ENCODE measurements at places on chromosomes 7 and 10.

DNA sequence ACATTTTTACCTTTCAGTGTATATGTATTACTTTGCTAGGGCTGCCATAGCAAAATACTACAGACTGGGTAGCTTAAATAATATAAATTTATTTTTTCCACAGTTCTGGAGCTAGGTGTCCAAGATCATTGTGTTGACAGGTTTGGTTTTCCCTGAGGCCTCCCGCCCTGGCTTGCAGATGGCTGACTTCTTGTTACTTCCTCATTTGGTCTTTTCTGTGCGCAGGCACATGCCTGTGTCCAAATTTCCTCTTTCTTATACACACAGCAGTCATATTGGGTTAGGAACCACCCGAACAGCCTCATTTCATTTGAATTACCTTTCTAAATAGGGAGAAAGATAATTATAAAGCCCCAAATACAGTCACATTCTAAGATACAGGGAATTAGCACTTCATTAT, 521.6 kb upstream of the SORCS1 start:
- no peak for DNase-seq

GRCh38 chr7:103989200-103989784, at the start of gene RELN:
Gene RELN (minus strand): TSS chr7:103989658. CDS start chr7:103989356, 302 bp downstream.
- DNase-seq: no peak

DNA sequence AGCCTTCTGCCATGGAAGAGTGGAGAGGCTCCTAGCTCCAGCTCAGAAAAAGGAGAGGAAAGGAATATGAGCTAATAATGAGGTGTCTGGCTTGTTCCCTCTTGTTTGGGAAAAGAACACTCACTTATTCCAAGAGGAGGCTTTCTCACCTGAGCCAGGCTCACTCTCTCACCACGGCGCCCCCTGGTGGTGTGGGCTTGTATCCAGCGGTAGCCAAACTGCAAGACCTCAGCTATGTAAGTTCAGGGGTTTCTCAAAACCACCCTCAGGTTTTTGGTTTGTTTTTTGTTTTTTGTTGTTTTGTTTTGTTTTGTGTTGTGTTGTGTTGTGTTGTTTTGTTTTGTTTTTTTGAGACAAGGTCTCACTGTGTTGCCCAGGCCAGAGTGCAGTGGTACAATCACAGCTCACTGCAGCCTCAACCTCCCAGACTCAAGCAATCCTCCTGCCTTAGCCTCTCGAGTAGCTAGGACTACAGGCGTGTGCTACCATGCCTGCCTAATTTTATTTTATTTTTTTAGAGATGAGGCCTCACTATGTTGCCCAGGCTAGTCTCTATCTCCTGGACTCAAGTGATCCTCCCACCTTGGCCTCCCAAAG, 124.0 kb downstream of the TMEM130 start:
- DNase-seq: peak; percentile 42

- DNase-seq: no peak
These were observed 33.6 kb downstream of the THNSL1 start for GRCh38 chr10:25049966-25050365.

GRCh38 chr10:101507828-101508227, 80.2 kb downstream of the POLL start:
- DNase-seq: no peak

DNA sequence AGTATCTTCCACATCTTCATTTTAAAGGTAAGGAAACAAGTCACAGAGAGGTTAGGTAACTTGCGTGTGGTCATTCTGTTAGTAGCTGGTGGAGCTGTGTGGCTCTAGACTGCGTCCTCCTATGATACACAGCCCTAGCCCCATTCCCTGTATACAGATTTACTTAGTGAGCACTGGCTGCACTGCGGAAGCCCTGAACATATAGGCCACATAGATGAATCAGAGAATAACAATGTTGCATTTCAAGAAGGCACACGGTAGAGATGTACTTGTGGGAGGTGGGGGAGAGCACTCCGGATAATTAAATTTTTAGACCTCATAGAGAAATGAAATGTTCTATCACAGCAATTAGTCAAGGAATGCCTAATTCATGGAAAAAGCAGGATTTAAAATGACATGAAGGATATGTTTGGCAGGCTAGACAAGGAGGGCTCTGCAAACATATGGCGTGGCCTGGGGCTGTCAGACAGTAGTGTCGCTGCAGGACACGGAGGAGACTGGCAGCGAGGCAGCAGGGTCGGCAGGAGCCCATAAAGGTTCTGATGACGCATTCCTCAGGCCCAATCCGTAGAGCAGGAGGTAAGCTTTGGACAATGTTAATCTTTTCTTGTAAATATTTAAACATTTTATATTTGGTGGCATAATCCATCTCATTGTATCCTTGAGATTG, 29.5 kb downstream of the RAB11FIP2 start:
- DNase-seq: no peak

- no peak for DNase-seq
These were observed 373.7 kb downstream of the PLXNA4 start for GRCh38 chr7:132202541-132202940.

DNA sequence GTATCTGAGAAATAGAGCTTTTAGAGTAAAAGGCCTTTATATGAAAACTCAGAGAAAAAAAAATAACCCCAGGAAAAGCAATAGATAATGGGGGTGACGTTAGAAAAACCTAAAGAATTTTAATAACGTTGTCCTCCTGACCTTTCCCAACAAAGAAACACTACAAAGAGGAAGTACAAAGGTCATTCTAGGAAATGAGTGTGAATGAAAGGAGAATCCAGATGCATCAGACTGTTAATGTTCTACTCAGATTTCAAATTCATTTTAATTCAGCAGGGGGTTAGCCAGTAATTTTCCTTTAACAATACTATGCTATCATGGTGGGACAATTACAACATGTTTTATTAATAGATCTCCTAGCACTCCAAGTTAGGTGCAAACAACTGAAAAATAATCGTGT, 73.8 kb upstream of the CDK1 start:
- no peak for DNase-seq

DNA sequence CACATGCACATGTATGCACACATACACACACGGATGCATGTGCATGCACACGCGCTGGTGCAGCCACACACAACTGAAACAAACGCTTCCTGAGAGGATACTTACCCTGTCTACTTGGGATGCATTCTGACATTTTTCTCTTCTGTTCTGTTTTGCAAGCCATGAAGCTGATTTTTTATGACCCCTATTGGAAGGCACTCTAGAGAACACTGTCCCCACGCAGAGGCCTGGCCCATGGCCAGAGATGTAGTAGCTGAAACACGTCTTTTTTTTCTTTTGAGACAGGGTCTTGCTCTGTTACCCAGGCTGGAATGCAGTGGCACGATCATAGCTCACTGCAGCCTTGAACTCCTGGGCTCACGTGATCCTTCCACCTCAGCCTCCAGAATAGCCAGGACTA, 47.9 kb downstream of the VWA2 start:
- DNase-seq: no peak

GRCh38 chr10:76141376-76141775, 710.0 kb downstream of the LRMDA start:
- DNase-seq: no peak

DNA sequence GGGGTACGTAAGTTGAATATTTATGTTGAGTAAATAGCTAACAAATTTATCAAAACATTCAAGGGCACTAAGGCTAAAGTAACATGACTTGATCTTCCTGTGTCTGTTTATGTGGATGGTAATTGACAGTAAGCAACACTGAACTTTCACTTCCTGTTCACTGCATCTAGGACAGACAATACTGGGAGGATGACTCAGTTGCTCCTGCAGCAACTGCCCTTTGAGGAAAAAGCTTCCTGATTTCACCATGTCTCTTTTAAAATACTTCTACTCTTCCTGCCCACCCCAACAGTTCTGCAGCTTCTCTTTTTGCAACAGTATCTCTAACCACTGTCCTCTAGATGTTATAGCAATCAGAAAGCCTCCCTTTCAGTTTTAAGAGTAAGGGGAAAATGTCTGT, 76.6 kb upstream of the HGF start:
- no peak for DNase-seq

- no peak for DNase-seq
These were observed 309.8 kb downstream of the ADK start for GRCh38 chr10:74460812-74461211.

DNA sequence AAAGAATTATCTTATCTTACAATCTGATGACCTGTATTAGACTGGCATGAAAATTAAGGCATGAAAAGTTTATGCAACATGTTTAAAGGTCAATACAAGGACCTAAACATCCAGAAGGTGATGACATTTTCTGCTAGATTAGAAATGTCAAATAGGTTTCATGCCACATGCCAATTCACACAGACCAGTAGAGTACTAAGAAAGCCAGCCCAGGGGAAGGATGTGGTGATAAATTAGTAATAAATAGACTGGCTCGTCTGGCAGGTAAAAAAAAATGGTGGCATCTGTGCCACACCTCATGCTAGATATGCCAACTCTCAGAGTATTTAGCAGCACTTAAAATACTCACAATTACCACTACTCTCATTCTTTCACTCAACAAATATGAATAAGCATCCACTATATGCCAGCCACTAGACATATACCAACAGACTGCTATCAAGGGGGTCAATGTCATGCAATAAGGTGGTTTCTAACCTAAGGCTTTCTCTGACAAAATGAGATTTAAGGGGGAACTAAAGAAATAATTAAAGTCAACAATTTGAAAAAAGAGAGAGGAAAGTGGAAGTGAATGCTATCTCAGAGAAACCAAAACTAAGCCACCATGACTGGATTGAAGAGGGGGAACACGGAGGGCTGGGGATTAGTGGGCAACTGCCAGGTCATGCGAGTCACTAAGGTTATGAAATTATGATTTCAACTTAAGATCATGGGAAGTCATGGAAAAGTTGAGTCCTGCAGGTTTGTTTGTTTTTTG, 83.5 kb downstream of the SGMS1 start:
- DNase-seq: peak; percentile 54

- no peak for DNase-seq
These were observed 60.0 kb upstream of the GJD4 start for GRCh38 chr10:35545079-35545657.

GRCh38 chr10:45204954-45205775, 110.2 kb downstream of the OR13A1 start:
- DNase-seq: no peak

DNA sequence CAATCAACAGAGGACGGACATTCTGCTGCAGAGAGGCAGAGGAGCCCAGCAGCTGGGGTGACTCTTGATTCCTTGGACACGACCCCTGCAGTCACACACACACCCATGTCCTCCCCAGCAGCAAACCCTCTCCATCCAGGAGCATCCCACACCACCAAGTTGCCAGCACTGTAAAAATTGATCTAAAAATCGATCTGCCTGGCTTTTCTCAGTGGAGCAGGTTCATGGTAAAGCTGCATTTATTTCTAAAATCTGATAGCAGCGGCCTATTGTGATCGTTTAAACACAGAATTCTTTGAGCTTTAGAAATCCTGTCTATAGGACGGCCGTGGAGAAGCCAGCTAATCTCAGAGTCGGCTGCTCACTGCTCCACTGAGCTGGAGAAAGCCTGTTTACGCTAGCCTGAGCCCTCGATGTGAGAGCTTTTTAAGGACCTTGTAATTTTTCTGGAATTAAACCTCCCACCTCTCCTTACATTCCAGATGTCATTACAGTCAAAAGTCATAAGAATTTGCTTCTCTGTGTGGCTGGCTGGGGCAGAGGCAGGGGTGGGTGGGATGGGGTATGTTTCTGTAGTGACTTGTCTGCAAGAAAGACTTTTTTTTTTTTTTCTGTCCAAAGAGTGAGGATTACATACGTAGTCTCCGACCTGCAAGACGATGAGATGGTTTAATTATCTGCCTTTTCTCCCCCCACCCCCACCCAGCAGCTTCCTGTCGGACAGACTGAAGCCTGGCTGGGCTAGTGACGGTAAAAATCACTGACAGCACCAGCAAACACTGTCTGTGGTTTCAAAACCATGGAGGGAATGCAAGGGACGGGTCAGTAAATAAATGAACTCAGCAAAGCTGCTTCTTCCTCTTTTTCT, 31.6 kb downstream of the TRIM8 start:
- no peak for DNase-seq

DNA sequence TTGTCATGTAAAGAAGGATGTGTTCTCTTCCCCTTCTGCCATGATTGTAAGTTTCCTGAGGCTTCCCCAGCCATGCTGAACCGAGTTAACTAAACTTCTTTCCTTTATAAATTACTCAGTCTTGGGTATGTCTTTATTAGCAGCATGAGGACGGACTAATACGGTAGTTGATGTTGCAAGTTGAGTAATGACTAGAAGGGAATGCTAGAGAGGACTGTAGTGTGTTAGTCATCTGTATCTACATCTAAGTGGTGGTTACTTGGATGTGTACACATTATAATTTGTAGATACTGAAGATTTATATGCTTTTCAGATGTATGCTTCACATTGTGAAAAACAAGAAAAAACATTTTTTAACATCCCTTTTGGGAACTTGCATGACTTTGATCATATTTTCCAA, 244.6 kb downstream of the POLR1F start:
- DNase-seq: no peak

- no peak for DNase-seq
These were observed 9.9 kb downstream of the LBX1 start for GRCh38 chr10:101219139-101219945.

DNA sequence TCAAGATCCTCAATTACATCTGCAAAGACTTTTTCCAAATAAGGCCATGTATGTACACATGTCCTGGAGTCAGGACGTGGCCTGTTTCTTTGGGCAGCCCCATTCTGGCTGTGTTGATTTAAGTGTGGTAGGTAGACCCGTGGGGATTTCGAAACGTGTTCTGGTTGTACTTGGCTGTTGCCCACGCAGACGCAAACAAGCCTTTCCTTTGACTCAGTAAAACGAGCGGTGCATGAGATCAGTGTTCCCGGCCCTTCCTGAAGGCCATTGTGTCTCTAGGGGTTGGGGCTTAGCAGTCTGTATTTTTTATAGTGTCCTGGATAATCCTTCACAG, 64.8 kb upstream of the DNAJB6 start:
- no peak for DNase-seq

- no peak for DNase-seq
These were observed 371.9 kb downstream of the BMPER start for GRCh38 chr7:34277016-34277802.

GRCh38 chr10:69879634-69880257, 78.0 kb downstream of the COL13A1 start:
- DNase-seq: no peak

DNA sequence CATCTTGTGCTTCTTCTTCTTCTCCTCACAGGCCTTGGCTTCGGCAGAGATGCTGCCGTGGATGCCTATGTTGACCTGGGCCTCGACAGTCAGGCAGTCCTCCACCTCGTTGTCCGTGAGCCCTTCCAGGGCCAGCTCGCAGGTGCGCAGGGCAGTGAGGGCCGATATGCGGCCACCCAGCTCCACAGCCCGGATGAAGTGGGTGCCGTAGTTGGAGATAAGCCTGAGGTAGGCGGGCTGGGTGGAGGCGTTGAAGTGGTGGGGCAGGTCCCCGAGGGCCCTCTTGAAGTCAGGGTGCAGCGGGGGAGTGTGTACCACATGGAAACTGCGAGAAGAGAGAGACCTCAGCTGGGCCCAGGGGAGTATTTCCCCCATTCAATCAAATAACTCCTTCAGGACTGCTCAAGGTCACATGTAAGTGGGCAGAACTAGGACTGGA, 3.7 kb downstream of the PRF1 start:
- no peak for DNase-seq

DNA sequence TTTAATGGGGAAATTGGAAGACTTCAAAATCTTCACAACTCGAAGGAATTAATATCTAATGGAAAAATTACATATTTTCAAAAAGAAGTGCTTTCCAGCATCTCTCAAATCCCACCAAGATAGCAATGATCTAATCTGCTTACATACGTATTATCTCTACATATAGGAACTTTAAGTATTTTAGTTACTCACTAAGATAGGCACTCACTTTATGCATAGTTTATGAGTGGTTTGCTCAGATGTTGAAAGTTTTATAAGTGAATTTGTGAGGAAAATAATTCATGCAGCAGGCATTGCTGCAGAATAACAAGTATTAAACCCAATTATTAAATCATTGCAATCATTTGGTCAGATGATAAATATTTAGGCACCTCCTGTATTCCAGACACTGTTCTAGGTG, 2.3 kb upstream of the CYTH3 start:
- DNase-seq: no peak

Data from T-helper 2 cell treated with Interferon-gamma antibody and Interleukin-4, amounts not matched to agents 5 μg/mL and 100 μg/mL, for 36 hours (primary cell).